ENCODE measurements at places on chromosomes 16 and 17.

GRCh38 chr16:81734632-81735434 lies 44.3 kb upstream of the PLCG2 start:
- no peak for DNase-seq

DNA sequence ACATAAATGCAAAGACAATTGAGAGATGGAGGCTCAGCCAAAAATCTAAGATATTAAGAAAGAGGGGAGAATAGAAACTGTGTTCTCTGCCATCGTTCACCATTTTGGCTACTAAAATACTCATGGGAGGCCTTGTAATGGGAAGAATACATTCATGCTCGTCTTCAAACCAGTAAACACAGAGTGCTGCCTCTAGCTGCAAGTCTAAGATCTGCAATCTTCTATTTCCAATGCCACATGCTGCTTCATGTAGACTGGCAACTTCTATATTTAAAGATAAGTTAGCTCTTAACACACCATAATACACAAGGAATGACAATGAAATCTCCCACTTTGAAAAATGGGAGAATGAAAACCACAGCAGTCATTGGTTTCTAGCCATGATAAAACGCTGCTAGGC lies 387.3 kb downstream of the HS3ST3B1 start:
- no peak for DNase-seq

GRCh38 chr16:1770328-1771187 lies 785 bp downstream of the NME3 start:
- peak; percentile 47 for DNase-seq

- peak; percentile 50 for DNase-seq
Measured at GRCh38 chr16:648071-648780, 939 bp upstream of the WDR90 start.

DNA sequence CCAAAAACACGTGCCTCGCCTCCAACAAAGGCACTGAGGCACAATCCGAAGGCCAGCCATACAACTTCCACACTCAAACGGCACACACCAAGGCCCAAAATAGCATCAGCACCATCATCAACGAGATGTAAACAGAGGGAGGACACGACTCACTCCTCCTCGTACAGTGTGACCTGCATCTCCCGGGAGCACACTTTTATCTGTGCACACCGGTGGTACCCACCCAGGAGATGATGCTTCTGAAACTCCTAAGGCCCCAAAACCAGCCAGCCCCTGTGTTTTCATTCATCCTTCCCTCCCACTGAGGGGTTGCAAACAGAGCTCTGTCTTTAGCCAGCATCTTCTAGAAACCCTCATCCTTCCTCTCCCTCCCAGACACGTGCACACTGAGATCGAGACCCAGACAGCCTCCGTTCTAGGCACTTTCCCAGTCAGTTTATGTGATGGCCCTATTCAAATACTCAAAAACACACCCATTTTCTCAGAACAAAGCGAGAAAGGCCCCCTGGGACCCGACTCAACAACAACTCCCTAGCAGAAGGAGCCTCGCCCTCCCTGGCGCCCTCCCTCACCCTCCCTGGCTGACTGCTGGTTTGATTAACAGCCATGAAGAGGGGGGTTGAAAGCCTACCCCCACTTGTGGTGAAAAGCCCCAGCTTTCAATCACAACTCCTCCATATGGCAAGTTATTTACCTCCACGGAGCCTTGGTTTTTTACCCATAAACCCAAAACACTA lies 76.3 kb downstream of the GAS7 start:
- no peak for DNase-seq

GRCh38 chr16:89489898-89490438 lies 393 bp downstream of the ANKRD11 start:
- DNase-seq = no peak

DNA sequence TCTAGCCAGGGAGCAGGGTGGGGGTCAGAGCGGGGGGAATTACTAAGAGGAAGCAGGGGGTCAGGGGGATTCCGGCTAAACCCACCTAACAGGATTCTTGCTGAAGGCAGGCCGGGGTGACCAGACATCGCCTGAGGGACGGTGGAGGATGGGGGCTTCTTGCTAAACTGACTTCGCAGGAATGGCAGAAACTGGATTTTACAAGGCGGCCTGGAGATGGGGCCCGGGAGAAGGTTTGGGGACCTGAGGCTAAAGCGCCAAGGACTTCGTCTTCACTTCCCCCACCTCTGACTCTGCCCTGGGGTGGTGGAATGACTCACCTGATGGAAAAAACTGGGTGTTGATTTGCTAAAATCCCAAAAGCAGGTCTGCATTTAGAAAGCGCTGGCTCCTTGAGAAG lies 23.5 kb downstream of the LGALS3BP start:
- no peak for DNase-seq

- DNase-seq = no peak
Measured at GRCh38 chr17:44587339-44587738, 30.1 kb downstream of the FZD2 start.

DNA sequence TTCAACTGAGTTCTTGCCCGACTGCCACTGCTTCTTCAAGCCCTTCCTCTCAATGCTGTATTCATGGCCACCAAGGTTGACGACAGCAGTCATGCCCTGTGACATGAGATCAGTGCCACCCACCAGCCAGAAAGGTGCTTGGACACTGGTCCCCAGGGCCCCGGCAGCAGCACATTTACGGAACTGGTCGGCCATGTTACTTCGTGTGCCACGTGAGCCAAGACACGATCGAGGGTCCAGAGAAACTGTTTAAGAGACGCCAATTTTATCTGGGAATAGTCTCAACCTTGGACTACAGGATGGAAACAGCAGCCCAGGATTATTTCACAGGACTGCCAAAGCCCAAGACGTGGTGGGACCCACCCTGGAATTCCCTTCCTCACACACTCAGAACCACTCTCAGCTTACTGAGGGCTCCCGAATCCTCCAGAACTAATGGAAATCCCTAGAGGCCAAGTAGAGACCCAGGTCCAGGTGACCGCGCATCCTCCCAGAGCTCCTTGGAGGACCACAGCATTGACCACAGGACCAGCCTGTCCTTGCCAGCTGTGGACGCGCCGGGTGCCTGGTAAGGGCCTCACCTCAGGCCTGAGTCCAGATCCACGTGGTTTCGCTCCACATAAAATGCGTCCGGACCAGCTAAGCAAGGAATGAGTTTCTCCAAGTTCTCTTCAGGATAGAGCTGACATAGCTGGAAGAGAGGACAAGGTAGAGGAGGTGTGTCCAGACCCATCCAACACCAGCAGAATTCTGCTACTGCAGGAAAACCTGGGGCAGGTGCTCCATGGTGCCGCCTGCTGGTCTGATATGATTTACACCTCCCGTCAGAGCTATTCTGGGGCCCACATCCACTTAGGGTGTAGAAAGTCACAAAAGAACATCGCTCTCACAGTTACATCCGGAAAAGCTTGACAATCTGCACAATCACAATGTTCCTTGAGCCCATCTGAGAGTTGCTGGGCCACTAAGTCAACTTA lies 28.2 kb downstream of the MAP1LC3B start:
- no peak for DNase-seq

DNA sequence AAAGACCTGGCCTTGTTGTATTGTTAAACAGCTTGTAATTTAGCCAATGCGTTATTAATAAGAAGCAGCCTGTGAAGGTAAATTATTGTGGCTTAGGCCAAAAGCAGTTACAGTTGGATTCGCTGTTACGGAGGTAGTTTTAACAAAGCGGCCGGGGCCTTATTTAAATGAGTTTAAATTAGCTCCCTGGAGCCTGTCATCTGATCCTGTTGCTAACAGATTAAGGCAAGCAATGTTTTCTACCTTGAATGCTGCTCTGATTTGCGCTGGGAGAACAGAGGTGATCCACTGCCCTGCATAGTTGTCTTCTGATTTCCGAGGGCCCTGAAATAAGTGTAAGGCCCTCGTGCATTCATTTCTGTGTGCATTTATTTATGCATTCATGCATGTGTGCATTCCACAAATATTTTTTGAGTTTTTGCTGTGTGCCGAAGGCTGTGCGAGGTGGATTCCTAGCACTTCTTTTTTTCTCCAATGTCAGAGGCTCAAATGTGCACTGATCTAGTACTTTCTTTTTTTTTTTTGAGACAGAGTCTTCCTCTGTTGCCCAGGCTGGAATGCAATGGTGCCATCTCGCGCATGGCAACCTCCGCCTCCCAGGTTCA lies 10.9 kb downstream of the SEC14L5 start:
- no peak for DNase-seq

- DNase-seq = no peak
Measured at GRCh38 chr16:22364241-22364640, 10.2 kb downstream of the CDR2 start.

DNA sequence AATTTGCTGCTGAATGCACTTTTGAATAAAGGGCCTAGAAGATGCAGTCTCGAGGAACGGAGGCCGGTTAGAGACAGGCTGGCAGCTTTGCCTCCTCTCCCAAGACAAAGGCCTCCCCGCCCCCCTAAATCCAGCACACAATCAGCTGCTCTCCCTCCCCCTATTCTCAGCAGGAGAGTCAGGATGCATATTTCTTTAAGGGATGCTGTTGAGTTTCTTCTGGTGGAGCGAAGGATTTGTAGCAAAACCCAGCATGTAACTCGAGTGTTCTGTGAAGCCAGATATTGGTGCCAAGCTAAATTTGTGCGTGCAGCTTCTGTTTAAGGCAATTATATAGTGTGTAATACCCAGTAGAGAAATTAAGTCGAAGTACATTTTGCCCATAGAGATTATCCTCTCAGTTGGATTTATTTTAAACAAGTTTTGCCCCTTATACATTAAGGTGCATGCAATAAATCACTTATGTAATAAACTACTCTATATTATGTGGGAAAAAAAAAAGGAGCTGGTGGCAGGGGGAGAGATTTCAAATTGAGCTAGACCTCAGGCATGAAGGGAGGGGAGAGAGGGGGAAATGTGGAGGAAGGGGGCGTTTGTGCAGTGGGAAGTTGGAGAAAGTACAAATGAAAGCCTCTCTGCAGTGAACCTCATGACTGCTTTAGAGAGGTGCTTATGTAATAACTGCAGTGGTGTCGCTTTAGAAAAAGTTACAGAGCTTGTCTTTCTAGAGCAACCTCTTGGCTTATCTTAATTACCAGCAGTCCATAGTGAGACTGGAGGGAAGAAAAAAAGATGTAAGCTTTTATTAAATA lies 599.2 kb downstream of the MAF start:
- DNase-seq = no peak

DNA sequence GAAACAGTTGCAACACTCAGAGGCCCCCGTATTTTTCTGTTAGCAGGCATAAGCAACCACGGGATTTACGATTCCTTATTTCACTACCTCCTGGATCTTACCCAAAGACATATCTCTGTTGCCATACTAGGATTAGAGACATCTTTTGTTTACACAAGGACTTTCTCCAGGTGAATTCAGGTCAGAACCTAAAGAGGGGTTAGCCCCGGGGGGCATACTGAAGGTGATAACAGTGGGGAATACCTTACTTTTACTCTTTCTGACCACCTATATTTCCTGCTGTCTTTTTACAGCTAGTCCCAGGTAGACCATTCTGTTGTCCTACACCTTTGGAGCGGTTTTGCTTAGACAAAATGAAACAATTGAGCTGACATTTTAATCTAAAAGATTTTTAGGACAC lies 27.9 kb upstream of the CDH8 start:
- DNase-seq = no peak

DNA sequence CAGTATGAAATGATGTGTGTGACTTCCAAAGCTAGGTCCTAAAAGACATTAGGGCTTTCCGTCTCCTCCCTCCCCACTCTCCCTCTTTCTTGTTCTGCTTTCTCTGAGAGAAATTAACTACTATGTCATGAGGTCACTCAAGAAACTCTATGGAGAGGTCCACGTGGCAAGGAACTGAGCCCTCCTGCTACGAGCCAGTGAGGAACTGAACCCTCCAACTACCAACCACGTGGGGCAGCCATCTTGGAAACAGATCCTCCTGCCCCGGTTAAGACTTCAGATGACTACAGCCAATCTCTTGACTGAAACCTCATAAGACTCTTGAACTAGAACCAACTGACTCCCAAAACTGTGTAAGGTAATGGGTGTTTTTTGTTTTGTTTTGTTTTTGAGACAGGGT lies 4.2 kb upstream of the ALOX15 start:
- no peak for DNase-seq

DNA sequence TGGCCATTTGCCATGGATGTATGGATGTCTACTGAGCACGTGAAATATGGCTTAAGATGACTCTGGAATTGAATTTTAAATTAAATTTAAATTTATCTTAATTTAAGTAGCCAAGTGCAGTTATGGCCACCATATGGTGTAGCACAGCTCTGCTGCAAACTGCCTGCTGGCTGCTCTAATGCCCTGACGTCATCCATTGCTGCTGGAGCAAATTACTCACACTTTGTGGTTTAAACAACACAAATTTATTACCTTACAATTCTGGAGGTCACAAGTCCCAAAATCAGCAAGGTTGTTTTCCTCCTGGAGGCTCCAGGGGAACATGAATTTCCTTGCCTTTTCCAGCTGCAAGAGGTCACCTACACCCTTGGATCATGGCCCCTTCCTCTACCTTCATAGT lies 679.3 kb upstream of the EEF2KMT start:
- no peak for DNase-seq

GRCh38 chr16:2121853-2122252 lies 13.8 kb downstream of the PKD1 start:
- DNase-seq = no peak

GRCh38 chr17:2178798-2179501 lies 124.0 kb downstream of the HIC1 start:
- no peak for DNase-seq

- DNase-seq = no peak
Measured at GRCh38 chr17:78959803-78960202, 19.9 kb downstream of the LGALS3BP start.

- peak; percentile 75 for DNase-seq
Measured at GRCh38 chr17:80855948-80856862, 135.4 kb upstream of the CHMP6 start.

DNA sequence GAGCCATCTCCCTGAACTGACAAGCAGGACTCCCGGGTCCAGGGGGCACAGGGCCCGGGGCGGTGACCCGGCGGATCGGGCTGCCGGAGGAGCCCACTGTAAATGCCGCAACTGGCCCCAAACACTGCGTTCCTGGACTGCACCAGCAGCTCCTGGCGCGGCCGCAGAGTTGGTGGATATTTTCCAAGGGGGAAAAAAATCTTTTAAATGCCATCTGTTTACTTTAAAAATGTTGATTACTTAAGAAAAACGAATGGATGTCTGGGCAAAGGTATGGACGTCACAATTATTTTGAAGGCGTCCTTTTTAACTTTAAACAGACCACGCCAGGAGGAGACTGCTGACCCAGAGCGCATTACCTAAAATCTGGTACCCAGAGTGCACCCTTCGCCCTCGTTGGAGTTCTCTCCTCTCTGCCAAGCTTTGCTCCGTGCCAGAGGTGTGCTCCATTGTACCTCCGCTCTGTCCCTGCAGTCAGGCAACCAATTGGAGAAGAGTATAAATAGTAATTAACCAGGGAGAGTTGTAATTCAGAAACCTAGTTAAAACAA lies 3.4 kb downstream of the HS3ST3B1 start:
- DNase-seq = no peak

DNA sequence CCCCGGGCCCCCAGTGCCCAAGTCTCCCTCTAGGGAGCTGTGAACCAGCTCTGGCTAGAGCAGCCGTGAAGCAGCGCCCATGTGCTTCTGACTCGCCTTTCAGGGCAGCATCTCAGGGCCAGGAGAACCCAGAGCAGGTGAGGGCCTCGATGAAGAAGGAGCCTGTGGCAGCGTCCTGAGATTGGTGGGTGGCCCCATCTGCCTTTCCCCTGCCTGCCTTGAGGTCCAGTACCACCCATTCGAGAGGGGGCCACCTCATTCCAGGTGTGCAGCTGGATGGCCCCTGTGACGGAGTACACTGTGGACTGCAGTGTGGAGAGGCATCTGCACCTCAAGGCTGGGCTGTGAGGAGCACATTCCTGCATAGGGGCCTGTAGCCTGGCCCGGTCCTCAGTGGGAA lies 167.3 kb upstream of the ZNF267 start:
- no peak for DNase-seq
